ENCODE measurements at places on chromosomes 12 and 14. TPM values are rescaled to one million over a fixed set of nuclear protein-coding genes. Genes with fewer than 3 reads are reported as not detected.

DNA sequence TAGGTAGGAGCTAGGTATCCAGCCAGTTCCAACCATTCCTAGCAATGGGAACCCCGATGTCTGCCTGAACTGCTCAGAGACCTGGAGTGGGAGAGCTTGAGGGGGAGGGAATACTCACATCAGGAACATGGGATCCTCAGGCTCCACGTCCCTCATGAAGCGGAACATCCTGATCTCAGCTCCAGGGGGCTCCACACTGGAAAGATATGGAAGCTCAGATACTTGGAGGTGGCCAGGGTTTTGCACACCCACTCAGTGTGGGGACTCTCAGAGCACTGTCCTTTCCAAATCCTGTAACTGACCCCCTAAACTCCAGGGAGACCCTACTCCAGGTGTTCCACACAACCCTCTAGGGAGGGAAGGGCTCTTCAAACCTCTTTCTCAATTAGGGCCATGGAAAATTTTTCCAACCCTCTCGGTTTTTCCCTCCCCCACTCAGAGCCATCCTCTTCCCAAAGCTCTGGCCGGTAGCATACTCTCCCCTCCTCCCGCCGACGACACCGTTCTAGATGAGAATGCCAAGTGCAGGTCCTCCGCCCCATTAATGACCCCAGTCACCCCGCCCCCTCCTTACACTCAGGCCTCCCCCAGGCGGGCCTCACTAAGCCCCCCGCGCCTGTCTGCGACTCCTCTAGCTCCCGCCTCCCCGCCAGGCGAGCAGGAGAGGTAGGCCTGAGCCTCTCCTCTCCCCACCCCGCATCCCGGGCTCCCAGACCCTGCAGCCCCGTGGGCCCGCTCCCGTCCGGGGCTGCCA lies 597 bp downstream of the MLF2 start:
- H3K4me3 ChIP-seq, result peak overlapping the region; percentile 80
- peaks cover 21% of the 10 kb centered on the region for H3K4me1 ChIP-seq
- peaks cover 43% of the 10 kb centered on the region for H3K36me3 ChIP-seq

- no peak overlapping the region for H3K4me3 ChIP-seq
- H3K4me1 ChIP-seq, result no peaks in the 10 kb centered on the region
- H3K27me3 ChIP-seq, result no peaks in the 10 kb centered on the region
- no peaks in the 10 kb centered on the region for H3K36me3 ChIP-seq
- no peak overlapping the region for H3K27ac ChIP-seq
These were observed 3.9 kb downstream of the CEBPE start for GRCh38 chr14:23115039-23115731.

- no peaks in the 10 kb centered on the region for H3K27me3 ChIP-seq
- H3K36me3 ChIP-seq, result no peaks in the 10 kb centered on the region
- no peak overlapping the region for H3K4me3 ChIP-seq
- no peak overlapping the region for H3K27ac ChIP-seq
- H3K4me1 ChIP-seq, result no peaks in the 10 kb centered on the region
These were observed 630.0 kb upstream of the TBX3 start for GRCh38 chr12:115313929-115314328.

DNA sequence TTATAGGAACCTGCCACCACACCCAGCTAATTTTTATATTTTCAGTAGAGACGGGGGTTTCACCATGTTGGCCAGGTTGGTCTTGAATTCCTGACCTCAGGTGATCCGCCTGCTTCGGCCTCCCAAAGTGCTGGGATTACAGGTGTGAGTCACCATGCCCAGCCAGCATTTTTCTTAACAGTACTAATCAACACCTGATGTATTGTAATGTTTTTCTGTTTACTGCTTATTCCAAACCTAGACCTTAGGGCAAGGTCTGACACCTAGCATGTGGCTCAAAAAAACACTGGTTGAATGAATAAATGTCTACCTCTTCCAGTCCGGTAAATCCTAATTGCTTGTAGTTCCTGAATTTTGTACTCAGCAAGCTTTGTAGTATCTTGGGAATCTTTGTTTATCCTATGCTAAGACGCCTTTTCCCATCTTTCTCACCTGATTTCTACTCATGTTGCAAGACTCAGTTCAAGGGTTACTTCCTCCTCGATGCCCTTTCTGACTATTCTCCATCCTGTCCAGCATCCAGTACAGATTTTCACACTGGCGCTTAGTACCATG lies 2.8 kb downstream of the PAN2 start:
- no peak for DNase-seq
- H3K27me3 ChIP-seq, result no peaks in the 10 kb centered on the region
- no peak overlapping the region for H3K4me3 ChIP-seq
- H3K4me1 ChIP-seq, result peaks cover 14% of the 10 kb centered on the region
- H3K27ac ChIP-seq, result no peak overlapping the region

DNA sequence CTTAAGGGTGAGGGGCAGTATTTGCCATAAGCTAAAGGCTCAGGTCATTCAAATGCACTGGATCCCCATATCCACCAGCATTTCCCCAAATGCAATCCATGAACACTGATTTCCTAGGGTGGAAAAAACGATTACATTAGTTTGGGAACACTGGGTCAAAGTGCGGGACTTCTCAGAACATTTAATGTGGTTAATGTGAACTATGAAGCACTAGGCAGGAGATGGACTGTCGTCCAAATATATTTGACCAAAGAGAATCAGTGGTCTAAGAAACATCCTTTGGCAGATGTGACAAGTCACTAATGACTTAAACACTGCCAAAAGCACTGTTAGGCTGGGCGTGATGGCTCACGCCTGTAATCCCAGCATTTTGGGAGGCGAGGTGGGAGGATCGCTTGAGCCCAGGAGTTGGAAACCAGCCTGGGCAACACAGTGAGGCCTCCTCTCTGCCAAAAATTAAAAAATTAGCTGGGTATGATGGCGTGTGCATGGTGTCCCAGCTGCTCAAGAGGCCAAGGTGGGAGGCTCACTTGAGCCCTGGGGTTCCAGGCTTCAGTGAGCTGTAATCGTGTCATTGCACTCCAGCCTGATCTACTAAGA lies 205.4 kb downstream of the CALM1 start:
- no peak for DNase-seq
- no peak overlapping the region for H3K27ac ChIP-seq
- no peaks in the 10 kb centered on the region for H3K36me3 ChIP-seq
- H3K27me3 ChIP-seq, result no peaks in the 10 kb centered on the region
- no peaks in the 10 kb centered on the region for H3K4me1 ChIP-seq
- no peak overlapping the region for H3K4me3 ChIP-seq

The AP5M1 gene
- total RNA-seq, result 23.3 TPM

- no peak for DNase-seq
- no peak overlapping the region for H3K27ac ChIP-seq
- H3K4me1 ChIP-seq, result peaks cover 15% of the 10 kb centered on the region
These were observed 50.5 kb downstream of the KITLG start for GRCh38 chr12:88529531-88530488.

GRCh38 chr14:92039063-92039718 lies 668 bp downstream of the TRIP11 start:
- H3K4me1 ChIP-seq, result peaks cover 43% of the 10 kb centered on the region
- no peak for DNase-seq
- H3K27me3 ChIP-seq, result no peaks in the 10 kb centered on the region

GRCh38 chr12:78323226-78323625 lies 492.5 kb downstream of the NAV3 start:
- no peaks in the 10 kb centered on the region for H3K4me1 ChIP-seq
- no peak for DNase-seq
- no peak overlapping the region for H3K4me3 ChIP-seq
- H3K36me3 ChIP-seq, result no peaks in the 10 kb centered on the region
- no peak overlapping the region for H3K27ac ChIP-seq
- H3K27me3 ChIP-seq, result no peaks in the 10 kb centered on the region

DNA sequence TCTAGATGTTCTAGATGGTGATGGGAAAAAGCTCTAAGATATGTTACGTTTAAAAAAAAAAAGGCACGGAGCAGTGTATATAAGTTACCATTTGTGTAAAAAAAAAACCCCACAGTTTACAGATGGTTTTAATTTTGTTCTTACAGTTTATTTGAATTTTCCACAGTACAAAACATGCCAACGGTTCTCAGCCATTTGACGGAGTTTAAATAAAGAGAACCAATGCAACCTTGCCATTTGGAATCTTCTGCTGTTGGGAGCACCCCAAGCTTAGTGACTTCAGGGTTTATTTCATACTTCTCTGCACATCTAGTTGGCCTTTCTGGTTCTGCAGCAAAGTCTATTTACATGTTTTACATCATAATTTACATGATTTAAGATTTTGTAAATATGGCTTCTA lies 7.7 kb upstream of the HPD start:
- no peak for DNase-seq
- no peaks in the 10 kb centered on the region for H3K27me3 ChIP-seq
- no peak overlapping the region for H3K4me3 ChIP-seq

GRCh38 chr14:63191211-63191610 lies 13.0 kb upstream of the RHOJ start:
- H3K4me1 ChIP-seq, result no peaks in the 10 kb centered on the region
- no peaks in the 10 kb centered on the region for H3K36me3 ChIP-seq
- H3K4me3 ChIP-seq, result no peak overlapping the region
- H3K27me3 ChIP-seq, result no peaks in the 10 kb centered on the region
- H3K27ac ChIP-seq, result no peak overlapping the region

The GPR135 gene
- total RNA-seq, result 5.0 TPM

DNA sequence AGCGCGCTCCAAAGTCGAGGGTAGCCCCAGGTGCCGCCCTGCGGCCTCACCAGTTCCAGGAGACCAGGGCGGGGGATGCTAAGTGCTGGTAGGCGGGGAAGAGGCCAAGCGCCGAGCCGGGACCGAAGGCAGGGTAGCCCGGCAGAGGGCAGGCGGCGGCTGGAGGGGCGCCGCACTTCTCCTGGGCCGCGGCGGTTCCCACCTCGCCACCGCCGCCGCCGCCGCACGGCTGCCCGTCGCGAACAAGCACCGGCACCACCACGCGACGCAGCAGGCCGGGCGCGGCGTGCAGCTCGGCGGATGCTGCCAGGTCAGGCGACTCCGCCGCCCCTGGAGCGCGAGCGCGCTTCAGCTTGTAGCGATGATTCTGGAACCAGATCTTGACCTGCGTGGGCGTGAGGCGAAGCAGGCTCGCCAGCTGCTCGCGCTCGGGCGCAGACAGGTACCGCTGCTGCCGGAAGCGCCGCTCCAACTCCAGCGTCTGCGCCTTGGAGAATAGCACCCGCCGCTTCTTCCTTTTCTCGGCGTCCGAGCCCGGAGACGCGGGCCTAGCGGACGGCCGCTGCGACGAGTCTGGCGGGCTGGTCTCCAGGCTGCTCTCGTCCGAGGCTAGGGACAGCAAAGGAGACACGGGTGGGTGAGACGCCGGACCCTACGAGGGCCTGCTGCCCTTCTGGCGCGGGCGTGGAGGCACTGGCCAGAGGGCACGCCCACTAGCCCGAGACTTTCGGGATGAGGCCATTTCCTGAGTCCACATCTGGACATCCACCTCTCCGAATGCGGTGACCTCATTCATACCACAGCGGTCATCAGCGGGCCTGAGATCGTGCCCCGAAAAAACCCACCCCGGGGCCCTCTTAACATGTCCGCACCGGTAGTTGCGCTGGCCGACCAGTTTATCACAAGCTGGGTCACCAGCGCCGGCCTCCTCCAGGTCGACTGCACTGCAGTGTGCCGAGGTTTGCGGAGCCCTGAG lies 1.3 kb downstream of the NKX2-8 start:
- no peak for DNase-seq
- H3K27ac ChIP-seq, result no peak overlapping the region
- peaks cover 3% of the 10 kb centered on the region for H3K27me3 ChIP-seq
- peaks cover 28% of the 10 kb centered on the region for H3K4me1 ChIP-seq
